ENCODE measurements at places on chromosomes 16 and 17.

- DNase-seq = peak; percentile 10
These were observed 82.6 kb upstream of the TOB1 start for GRCh38 chr17:50948711-50949110.

DNA sequence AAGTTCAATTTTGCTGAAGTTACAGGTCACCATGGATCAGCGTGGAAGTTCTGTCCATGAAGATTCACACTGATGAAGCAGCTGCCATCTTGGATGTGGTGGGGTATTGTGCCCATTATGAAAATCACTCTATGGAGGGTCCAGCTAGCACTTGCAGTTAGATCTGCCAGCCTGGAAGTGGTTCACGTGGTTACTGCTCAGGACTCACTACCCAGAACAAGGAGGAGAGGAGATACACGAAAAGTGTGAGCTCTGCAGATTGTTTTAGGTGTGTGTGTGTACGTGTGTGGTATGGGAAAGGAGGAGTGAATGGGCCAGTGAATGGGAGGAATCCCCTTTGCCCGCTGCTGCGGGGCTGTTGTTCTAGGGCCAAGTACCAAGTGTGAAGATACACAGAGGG, 333.4 kb downstream of the MAF start:
- DNase-seq = no peak

- DNase-seq = no peak
These were observed 121.3 kb upstream of the CACNG5 start for GRCh38 chr17:66713533-66714042.

DNA sequence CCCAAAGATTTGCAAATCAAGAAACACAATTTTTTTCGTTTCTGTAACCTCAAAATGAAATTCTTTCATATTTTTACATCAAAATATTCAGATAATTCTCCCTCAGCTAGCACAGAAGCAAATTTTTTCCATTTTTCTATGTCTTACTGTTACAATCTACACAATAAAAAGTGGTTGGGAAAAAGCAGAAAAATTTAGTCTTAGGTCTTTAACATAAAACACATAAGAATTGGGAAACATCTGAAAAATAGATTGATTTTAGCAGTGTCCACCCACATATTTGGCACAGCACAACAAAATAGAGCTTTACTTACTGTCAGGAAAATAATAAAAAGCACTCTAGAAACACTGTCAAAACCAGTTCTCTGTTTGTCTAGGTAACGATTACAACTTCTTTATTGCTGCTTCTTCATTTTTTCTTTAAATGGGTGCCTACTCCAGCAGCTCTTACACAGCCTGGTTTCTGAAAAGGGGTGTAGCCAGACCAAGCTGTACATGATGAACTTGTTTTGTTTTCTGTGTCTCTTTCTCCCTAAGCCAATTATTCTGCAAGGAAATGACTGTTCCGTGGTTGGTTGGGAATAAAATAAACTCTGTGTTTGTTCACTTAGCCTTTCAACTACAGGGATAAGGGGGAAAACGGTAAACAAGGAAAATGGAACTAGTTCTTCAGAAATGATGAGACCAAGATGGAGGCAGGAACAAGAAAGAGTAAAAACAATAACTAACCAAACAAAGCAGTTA, at the start of gene ABCA6:
Gene ABCA6 (minus strand): TSS at position 465 of the 744 bp plus-strand sequence. CDS start 1,192 bp downstream, outside the sequence.
- DNase-seq = no peak

GRCh38 chr17:77908501-77908900, 50.0 kb upstream of the TNRC6C start:
- DNase-seq = no peak

GRCh38 chr16:8686879-8687278, 12.5 kb downstream of the ABAT start:
- DNase-seq = peak; percentile 48

DNA sequence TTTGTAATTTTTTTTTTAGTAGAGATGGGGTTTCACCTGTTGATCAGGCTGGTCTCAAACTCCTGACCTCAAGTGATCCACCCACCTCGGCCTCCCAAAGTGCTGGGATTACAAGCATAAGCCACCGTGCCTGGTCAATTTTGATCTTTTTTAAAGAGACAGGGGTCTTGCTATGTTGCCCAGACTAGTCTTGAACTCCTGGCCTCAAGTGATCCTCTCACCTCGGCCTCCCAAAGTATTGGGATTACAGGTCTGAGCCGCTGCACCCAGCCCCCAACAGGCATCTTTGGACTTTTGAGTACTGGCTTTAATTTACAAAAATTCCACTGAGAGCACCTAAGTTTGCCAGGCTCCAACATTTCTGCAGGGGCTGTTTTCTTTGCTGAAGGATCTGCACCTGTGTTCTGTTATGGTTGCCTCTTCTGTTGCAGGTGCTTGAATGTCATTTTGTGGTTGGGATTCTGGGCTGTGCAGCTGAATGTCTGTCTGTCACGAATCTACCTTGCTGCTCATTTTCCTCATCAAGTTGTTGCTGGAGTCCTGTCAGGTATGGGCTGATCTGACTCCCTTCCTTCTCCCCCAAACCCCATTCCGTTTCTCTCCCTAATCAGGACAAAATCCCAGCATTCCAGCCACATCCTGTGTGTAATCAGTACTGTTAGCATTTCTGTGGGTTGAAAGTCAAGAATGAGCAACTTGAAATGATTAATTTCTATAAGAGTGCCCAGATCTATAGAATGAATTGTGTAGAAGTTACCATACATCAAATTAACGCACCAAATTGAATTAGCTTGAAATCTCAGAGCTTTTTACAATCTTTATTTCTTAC, 8.5 kb downstream of the G6PC1 start:
- no peak for DNase-seq

DNA sequence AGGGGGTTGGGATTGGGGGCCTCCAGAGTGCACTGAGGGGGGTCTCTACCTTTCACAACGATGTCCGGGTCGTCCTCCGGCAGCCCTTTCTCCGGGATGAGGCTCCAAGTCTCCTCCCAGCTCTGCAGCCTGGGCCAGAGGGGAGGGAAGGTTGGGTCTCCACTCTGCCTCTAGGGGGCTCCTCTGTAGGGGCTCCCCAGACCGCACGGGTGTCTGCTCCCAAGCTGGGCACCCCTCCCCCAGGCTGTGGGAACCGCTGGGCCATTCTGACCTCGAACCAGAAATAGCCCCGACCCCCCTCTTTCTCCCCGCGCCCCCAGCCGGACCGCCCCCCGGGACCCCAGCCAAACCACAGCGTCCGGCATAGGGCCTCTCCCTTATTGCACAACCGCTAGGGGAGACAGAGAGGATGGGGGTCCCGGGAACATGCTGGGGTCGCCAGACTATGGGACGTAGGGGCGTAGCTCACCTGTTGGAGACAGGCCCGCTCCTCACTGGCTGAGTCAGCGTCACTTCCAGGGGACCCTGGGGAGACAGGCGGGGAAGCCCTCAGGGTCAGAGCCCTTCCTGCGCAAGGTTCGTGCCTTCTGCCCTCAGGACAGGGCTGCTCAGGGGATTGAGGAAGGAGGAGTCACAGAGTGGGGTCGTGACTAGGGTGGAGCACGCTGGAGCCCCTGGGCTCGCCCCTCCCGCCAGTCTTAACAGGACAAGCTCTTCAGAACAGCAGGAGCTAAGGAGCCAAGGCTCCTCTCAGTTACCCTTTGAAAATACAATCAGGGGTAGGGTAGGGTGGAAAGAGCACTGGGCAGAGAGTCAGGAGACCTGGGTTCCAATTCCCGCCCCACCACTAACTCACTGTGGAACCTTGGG, 2.7 kb downstream of the PLEKHH3 start:
- DNase-seq = peak; percentile 62

DNA sequence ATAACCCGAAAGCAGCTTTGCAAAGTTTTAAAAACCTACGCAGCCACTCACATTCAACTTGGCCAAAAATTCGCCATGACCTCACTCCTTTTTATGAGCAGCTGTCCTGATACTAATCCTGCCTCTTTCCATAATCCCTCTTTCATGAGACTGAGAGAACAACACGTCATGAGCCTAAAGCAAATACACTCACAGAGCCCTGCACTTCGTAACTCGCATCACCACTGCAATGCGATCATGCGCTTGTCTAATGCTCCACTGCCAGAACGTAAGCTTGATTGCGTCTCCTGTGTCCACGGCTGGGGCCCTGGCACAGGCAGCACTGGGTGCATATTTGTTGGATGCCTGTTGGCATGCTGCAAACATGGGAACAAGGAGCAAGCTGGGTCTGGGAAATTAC, 36.2 kb downstream of the CDRT4 start:
- DNase-seq = no peak

GRCh38 chr16:1791256-1791942, 2.1 kb downstream of the IGFALS start:
- no peak for DNase-seq

DNA sequence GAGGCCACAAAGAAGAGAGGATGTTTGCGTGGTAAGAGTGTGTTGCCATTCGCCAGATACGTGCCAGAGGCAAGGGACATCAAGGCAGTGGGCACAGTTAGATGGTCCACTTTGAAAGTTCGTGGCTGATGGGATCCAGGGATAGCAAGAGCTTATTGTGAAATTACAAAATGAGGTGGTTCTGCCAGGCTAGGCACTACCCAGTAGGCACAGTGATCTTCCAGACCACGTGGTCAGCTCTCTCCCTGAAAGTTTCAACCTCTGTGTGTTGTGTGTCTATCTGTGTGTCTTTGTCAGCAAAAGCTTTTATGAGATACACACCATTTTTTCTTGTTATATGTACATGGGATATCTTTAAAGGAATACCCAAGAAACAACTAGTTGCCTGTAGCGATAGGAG, 9.5 kb downstream of the SGF29 start:
- no peak for DNase-seq

DNA sequence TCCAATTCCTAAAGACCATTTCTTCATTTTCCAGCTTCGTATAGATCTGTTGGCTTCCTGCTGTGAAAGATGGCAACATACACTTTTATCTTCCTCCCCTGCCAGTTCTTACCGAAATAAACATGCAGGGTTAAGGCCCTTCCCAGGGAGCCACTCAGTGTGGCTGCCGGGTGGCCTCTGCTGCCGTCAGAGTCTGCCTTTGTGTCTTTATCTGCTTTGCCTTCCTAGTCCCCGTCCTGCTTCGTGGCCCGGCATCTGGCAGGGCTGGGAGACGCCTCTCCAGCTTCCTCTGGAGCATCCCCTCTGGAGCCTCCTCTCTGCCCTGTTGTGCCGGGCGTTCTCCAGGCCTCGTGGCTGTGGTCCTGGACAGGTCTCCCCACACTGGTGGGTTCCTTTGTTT, 30.3 kb upstream of the CAPN15 start:
- no peak for DNase-seq

- no peak for DNase-seq
These were observed 12.9 kb upstream of the MED13 start for GRCh38 chr17:62078009-62078408.

GRCh38 chr17:14038206-14038605, 31.1 kb upstream of the COX10 start:
- no peak for DNase-seq

GRCh38 chr17:79843474-79843815, 4.2 kb upstream of the CBX4 start:
- DNase-seq = peak; percentile 33

DNA sequence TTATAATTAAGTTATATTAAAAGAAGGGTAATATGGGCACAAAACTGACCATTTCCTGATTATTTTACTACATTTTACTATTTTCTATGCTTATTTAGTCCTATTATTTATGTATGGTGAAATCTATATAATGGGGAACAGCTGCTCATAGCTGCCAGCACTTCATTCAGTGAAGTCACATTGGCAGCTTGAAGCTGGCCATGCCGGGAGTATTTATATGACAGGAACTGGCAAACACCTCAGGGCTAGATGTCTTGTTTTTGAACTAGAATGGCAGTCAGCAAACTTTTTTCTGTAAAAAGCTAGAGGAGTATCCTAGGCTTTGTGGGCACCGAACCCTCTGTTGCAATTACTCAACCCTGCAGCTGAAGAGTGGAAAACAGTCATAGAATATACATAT, 104.1 kb downstream of the CDH13 start:
- no peak for DNase-seq

DNA sequence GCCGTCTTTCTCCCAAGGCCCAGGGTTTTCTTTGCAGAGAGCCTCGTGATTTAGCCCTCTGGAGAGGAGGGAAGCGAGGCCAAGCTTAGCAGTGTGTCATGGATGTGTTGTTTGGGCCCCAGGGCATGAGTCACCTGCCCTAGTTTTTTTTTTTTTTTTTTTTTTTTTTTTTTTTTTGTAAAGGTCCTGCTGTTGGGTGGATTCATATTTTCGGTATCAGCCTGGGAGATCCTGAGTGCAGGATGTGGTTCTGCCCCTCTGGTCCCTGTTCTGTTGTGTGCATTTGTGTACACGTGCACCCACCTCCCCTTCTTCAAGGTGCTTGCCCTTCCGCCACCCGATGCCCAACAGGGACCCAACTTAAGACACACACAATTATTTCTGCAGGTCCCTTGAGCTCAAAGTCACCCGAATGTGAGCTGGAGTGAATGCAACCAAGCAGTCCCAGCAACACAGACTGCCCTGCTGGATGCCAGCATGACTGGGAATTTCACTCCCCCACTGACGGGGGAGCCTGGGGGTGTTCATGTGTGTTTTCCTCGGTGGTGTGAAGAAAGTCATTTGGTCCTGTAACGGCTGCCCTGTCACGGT, 265.8 kb upstream of the TNRC6C start:
- no peak for DNase-seq

GRCh38 chr17:77824102-77824779, 134.3 kb upstream of the TNRC6C start:
- no peak for DNase-seq
